ENCODE measurements at places on chromosomes 6 and 20.

- no peak for DNase-seq
Measured at GRCh38 chr6:37282371-37282770, 24.4 kb upstream of the TMEM217 start.

DNA sequence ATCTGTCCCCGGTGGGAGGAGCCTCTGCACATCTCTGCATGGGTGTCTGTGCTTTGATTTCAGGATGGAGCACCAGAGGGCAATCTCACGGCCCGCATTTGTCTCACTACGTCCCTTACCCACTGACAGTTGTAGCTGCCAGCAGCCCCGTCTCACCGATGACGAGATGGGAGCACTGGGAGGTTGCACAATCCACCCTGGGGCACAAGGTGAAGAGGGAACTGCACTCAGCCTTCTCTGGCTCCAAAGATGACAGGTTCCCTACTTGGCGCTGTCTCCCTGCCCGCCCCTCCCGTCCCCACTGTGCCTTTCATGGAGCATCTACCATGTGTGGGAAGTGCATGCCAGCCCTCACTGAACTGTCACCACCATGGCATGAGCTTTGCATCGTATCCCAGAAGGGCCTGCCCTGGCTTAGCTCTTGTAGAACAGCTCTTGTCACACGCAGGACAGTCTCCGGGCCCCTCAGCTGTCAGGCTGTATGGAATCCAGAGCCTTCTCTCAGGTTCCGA, 99.9 kb upstream of the PMEPA1 start:
- no peak for DNase-seq

DNA sequence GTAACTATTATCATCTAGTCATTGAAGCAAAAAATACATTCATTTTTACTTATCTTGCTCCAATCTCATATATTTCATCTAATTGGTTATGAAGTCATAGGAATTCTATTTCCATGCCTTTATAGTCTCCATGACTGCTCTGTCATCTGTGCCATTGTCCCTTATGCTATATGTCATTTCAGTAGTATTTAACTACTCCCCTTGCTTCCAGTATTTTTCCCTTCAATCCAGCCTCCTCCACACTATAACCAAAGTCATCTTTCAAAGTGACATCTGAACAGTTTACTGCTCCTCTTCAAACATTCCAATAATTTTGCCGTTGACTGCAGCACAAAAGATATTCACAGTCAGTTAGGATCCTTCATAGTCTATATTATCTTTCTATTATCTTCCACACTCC, 216.6 kb upstream of the HS3ST5 start:
- DNase-seq = no peak

- DNase-seq = no peak
Measured at GRCh38 chr6:104653781-104654180, 205.9 kb downstream of the HACE1 start.

GRCh38 chr20:50691573-50692551, 520 bp upstream of the RIPOR3 start:
- no peak for DNase-seq

DNA sequence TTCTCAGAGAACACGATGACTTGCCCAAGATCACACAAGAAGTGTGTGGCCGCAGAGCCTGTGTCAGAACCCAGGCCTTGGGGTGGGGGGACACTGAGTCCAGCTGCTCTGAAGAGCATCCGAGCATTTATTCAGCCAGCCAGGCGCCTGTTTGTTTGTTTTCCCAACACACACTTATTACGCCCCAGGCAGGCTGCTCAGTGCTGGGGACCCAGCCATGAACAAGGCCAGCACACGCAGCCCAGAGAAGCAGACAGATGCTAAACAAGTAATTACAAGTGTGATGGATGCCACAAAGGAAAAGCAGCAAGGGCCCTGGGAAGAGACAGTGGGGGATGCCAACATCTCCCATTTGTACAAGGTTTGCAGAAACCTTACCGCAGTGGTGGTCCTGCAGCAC, 19.4 kb upstream of the SIRPA start:
- DNase-seq = no peak

GRCh38 chr6:21181866-21182265, 411.7 kb upstream of the SOX4 start:
- no peak for DNase-seq

- no peak for DNase-seq
Measured at GRCh38 chr20:48214601-48215000, 429.3 kb upstream of the SULF2 start.

DNA sequence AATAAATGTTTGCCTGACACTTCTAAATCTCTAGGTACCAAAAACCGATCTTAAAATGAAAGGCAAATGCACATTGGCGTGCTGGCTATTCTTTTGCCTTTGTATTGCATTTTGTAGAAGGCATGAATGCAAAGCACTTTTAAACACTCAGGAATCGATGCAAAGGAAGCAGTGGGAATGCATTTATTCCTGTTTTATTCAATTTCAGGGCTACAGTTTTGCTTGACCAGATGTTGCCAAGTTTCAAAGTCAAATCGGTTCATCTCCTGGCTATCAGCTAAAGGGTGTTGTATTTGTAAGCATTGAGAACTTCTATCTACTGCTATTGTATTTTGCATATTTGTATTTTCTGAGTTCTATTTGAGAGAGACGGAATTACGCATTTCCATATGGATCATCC, 659.8 kb upstream of the SLC35B3 start:
- DNase-seq = no peak

GRCh38 chr20:308427-309038, 11.2 kb downstream of the ZCCHC3 start:
- DNase-seq = no peak

- no peak for DNase-seq
Measured at GRCh38 chr6:108903796-108904195, 55.6 kb downstream of the ARMC2 start.

DNA sequence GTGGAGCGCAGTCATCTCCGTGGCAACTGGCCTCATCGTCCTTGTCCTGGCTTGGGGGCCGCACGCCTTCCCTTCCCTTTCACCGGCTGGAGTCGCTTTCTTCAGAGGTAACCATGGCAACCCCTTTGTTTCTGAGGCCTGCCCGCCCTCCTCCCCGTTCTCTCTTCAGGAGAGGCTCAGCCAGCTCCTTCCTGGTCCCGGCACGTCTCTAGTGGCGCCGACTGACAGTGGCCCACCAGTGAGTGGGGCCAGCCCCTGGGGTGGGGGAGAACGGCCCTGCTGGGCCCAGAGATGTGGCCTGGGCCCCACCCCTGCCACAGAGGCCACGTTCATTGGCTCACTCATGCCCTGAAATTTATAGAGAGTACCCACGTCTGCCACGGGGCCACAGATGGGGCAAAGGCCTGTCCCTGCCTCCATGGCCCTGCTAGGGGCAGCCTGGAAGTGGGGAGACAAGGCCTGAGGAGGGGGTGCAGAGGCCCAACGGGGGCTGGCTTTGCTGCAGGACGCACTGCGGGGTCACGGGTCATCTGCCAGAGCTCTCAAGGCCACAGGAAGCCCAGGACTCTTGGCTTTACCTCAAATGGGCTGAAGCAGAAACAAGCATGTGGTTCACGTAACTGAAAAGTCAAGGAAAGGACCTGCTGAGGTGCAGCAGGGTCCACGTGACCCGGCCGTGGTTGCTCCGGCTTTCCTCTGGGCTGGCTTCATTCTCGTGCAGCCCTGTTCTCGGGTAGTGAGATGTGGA, 1.4 kb upstream of the OSBPL2 start:
- DNase-seq = no peak

GRCh38 chr6:116280161-116280932, 617 bp upstream of the TSPYL1 start:
- no peak for DNase-seq

GRCh38 chr6:160456214-160456546, 108.0 kb downstream of the SLC22A3 start:
- no peak for DNase-seq

All from activated gamma-delta T cell (primary cell).